ENCODE measurements at places on chromosomes 16 and 17. TPM values are rescaled to one million over a fixed set of nuclear protein-coding genes. Genes with fewer than 3 reads are reported as not detected.

Gene GNAO1
- total RNA-seq, result 16.2 TPM

GRCh38 chr17:62819511-62820221 lies 11.6 kb upstream of the MARCHF10 start:
- peak; percentile 83 for DNase-seq

DNA sequence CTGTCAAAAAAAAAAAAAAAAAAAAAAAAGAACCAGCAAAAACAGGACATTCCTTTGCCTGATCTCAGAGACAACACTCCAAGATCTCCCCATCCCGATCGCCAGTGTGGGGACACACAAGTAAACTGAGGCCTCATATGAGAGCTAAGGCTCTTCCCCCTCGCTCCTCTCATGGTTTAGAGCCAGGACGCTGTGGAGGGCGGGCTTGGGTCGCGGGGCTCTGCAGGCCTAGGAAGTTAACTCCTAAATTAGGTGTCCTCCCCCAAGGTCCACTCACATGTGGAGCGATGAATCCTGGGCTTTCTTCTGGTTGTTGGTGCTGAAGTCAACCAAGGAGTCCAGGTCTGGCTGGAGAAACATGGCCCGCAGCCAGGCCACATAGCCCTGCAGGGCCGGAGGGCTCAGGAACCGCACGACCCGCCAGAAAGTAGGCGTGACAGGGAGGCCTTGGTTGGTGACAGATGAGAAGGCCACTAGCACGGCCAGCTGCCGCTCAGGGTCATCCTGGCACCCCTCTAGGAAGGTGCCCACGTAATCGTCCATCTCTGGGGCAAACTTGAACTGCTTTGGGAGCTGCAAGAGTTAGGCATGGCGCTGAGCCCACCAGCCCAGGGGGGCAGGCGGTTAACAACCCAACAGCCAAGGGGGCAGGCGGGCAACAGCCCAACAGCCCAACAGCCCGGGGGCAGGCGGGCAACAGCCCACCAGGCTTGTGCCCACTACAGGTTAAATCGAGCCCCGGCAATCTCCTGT lies 5.2 kb downstream of the MYBBP1A start:
- DNase-seq, result no peak

DNA sequence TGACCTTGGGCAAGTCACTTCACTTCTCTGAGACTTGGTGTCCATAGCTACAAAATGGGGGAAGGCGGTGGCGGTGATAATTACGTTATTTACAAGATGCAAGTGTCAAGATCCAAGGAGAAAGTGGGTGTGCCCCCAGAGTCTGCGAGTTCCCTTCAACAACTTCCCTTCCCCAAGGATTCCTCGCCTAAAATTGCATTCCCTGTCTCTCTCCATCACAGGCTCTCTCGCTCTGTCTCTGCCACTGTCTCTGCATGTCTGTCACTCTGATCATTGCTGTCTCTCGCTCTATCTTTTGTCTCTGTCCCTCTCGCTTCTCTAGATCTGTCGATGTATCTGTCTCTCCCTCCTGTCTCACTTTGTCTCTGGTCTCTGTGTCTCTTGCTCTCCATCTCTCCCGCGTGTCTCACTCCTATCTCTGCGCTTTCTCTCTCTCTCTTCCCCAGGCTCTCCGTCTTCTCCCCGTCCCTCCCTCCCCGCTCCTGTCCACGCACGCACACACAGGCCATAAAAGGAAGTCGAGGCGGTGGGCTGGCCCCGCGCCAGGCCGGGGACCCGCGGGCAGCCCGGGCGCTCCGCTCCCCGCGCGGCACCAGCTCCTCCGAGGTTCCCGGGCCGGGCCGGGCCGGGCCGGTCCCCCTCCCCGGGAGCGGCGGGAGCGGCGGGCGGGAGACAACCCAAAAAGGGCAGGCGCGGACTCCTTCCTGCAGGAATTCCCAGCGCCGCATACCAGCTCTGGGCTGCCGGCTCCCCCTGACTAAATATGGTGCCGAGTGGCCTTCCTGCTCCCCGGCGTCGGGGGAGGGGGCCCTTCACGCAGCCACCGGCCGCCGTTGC lies 1.1 kb upstream of the MYH11 start:
- peak; percentile 85 for DNase-seq

GRCh38 chr17:34368196-34368945 lies 5.3 kb upstream of the CCL1 start:
- DNase-seq, result no peak

- DNase-seq, result no peak
These were observed 12.6 kb downstream of the MAP2K3 start for GRCh38 chr17:21297026-21297520.

- DNase-seq, result peak; percentile 73
These were observed 12.7 kb downstream of the ENDOV start for GRCh38 chr17:80427366-80428282.

Gene CCL8
- total RNA-seq, result 3.6 TPM

Gene NLRC5
- total RNA-seq, result 49.3 TPM

GRCh38 chr17:50547736-50548083 lies 736 bp downstream of the SPATA20 start:
- no peak for DNase-seq

Data from aorta (tissue), 5 donors.